ENCODE measurements at places on chromosomes 3 and 15. TPM values are rescaled to one million over a fixed set of nuclear protein-coding genes. Genes with fewer than 3 reads are reported as not detected.
A peak's percentile ranks its signal among the peaks of the same experiment; 100 is the strongest.

The SLC28A1 gene
- polyA plus RNA-seq = not detected

GRCh38 chr15:44636976-44637375, 26.5 kb downstream of the SPG11 start:
- H3K4me1 ChIP-seq = no peaks in the 10 kb centered on the region
- no peak overlapping the region for H3K27ac ChIP-seq

- peaks cover 87% of the 10 kb centered on the region for H3K4me1 ChIP-seq
- DNase-seq = no peak
- H3K27me3 ChIP-seq = no peaks in the 10 kb centered on the region
- H3K4me3 ChIP-seq = no peak overlapping the region
- H3K36me3 ChIP-seq = peaks cover 31% of the 10 kb centered on the region
These were observed 75.8 kb downstream of the IQSEC1 start for GRCh38 chr3:12997387-12997786.

GRCh38 chr3:148128136-148128535, 569.6 kb upstream of the AGTR1 start:
- no peaks in the 10 kb centered on the region for H3K4me1 ChIP-seq
- no peak for DNase-seq
- H3K27me3 ChIP-seq = no peaks in the 10 kb centered on the region
- no peak overlapping the region for H3K4me3 ChIP-seq
- H3K36me3 ChIP-seq = no peaks in the 10 kb centered on the region
- H3K27ac ChIP-seq = no peak overlapping the region

GRCh38 chr3:135918600-135918999, 46.9 kb upstream of the PPP2R3A start:
- H3K27me3 ChIP-seq = no peaks in the 10 kb centered on the region
- H3K27ac ChIP-seq = no peak overlapping the region
- no peaks in the 10 kb centered on the region for H3K4me1 ChIP-seq
- no peaks in the 10 kb centered on the region for H3K36me3 ChIP-seq
- no peak for DNase-seq

The GHSR gene
- polyA plus RNA-seq = not detected

The FBXO40 gene
- not detected for polyA plus RNA-seq

GRCh38 chr3:174767406-174767805, 91.7 kb upstream of the NAALADL2 start:
- no peaks in the 10 kb centered on the region for H3K4me1 ChIP-seq
- no peak overlapping the region for H3K27ac ChIP-seq
- no peaks in the 10 kb centered on the region for H3K27me3 ChIP-seq
- no peak overlapping the region for H3K4me3 ChIP-seq

DNA sequence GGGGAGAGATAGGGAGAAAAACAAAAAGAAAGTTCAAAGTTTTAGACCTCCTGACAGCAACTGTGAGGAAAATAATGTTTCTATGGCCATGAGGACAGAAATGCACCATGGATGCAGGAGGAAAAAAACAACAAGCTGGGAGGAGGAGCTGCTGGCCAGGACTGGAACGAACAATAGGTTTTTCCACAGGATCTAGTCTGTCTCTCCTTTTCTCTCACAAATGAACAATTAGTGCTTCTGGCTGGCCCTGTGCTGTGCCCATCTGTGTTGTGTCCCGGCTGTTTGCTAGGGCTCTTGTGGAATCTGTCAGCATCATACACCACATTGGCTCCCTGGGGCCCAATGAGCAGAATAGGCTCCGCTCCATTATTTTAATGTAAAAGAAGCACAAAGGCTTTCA, 15.2 kb downstream of the GK5 start:
- no peaks in the 10 kb centered on the region for H3K27me3 ChIP-seq
- DNase-seq = no peak
- no peak overlapping the region for H3K27ac ChIP-seq
- no peak overlapping the region for H3K4me3 ChIP-seq
- peaks cover 98% of the 10 kb centered on the region for H3K36me3 ChIP-seq
- H3K4me1 ChIP-seq = no peaks in the 10 kb centered on the region

The SPTBN5 gene
- polyA plus RNA-seq = not detected

The ST8SIA2 gene
- not detected for polyA plus RNA-seq

The SPPL2A gene
- polyA plus RNA-seq = 190 TPM

GRCh38 chr3:126537116-126537729, 13.3 kb downstream of the CHST13 start:
- peaks cover 8% of the 10 kb centered on the region for H3K36me3 ChIP-seq
- H3K27ac ChIP-seq = no peak overlapping the region
- no peaks in the 10 kb centered on the region for H3K27me3 ChIP-seq
- DNase-seq = no peak

The COX5A gene
- polyA plus RNA-seq = 434 TPM

GRCh38 chr3:186219211-186219638, 110.3 kb upstream of the ETV5 start:
- H3K4me1 ChIP-seq = no peaks in the 10 kb centered on the region
- DNase-seq = no peak

The OSBPL10 gene
- 0.18 TPM for polyA plus RNA-seq

DNA sequence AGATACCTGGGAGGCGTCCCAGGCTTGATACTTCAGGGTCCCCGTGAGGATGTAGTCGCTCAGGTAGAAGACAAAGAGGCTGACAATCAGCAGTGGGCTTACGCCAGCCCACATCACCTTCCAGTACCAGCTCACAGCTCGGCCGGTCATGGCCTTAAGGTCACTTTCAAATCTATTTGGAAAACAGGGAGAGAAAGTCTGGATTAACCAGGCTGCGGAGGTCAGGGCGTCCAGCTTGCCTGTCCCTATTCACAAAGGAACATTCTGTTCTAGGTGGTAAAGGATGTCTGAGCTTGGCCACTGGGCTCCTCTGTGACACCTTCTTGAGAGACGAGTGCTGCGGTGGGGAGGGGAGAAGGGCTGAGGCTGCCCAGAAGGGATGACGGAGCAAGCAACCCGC, 36.5 kb downstream of the SLC6A20 start:
- DNase-seq = no peak
- H3K4me1 ChIP-seq = no peaks in the 10 kb centered on the region
- H3K27me3 ChIP-seq = no peaks in the 10 kb centered on the region
- H3K27ac ChIP-seq = no peak overlapping the region
- no peaks in the 10 kb centered on the region for H3K36me3 ChIP-seq

GRCh38 chr15:55685286-55685685, 57.7 kb downstream of the PRTG start:
- DNase-seq = peak; percentile 79
- H3K36me3 ChIP-seq = no peaks in the 10 kb centered on the region
- no peak overlapping the region for H3K27ac ChIP-seq
- no peaks in the 10 kb centered on the region for H3K27me3 ChIP-seq
- H3K4me3 ChIP-seq = no peak overlapping the region
- H3K4me1 ChIP-seq = peaks cover 16% of the 10 kb centered on the region

The OR5H6 gene
- polyA plus RNA-seq = not detected

GRCh38 chr3:43525386-43525785, 96.4 kb downstream of the ANO10 start:
- no peaks in the 10 kb centered on the region for H3K4me1 ChIP-seq
- H3K4me3 ChIP-seq = no peak overlapping the region
- H3K36me3 ChIP-seq = no peaks in the 10 kb centered on the region
- no peak for DNase-seq

The C2CD4A gene
- not detected for polyA plus RNA-seq

DNA sequence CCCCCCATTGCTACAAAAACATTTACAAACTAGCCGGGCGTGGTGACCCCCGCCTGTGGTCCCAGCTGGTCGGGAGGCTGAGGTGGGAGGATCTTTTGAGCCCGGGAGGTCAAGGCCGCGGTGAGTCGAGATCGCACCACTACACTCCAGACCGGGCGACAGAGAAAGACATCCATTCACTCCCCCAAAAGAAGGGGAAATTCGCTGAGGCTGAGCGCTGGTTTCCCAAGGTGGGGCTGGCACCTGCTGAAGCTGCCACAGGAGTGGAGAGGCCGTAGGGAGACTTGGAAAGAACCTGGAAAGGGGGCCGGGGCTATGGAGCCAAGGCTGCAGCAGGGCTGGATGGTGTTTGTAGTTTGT, 732 bp upstream of the CRTC3 start:
- H3K27me3 ChIP-seq = no peaks in the 10 kb centered on the region
- no peak for DNase-seq
- peaks cover 18% of the 10 kb centered on the region for H3K4me1 ChIP-seq
- H3K27ac ChIP-seq = no peak overlapping the region

GRCh38 chr3:72660270-72661114, 187.8 kb downstream of the SHQ1 start:
- no peaks in the 10 kb centered on the region for H3K4me1 ChIP-seq
- H3K4me3 ChIP-seq = no peak overlapping the region
- no peaks in the 10 kb centered on the region for H3K36me3 ChIP-seq
- H3K27me3 ChIP-seq = peaks cover 5% of the 10 kb centered on the region
- peak; percentile 4 for DNase-seq
- no peak overlapping the region for H3K27ac ChIP-seq
